H7 (cell line): ENCODE measurements at places on chromosomes 3 and 15.

GRCh38 chr15:87193481-87193880, 1063.1 kb downstream of the NTRK3 start:
- DNase-seq: no peak

DNA sequence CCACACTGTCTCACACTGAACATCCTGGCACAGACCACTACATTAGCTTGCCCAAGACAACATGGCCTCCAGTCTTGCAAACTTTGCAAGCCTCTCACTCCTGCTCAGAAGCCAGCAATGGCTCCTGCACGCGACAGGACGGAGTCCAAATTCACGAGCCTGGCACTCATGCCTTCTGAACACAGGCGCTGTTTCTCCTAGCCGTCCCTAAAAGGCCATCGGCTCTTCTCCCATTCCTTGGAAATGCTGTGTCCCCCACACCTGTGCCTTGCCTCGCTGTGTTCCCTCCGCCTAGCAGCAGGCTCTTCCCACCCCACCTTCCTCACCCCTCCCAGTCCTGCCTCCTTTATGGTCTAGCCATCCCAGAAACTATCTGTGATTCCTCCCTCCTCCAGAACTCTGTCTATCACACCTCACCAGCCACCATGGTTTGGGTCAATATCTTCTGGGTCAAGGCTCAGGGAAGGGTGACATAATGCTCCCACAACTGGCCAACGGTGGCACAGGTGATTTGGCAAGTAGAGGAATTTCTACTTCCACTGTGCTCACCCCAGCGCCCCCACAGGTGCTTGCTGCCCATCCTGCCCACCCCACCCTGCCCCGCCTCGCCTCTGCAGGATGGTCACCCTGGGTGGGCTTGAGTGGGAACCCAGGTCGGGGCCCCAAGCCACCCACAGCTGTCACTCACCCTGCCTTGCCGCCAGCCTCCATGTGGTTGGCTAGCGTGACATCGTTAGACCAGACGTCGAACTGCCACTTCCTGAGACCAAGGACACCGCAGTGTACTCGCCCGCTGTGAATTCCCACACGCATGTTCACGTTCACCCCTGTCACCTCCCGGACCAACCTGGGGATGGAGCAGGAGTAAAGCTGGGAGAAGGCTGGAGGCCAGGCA, 120.7 kb downstream of the ADCY5 start:
- no peak for DNase-seq

DNA sequence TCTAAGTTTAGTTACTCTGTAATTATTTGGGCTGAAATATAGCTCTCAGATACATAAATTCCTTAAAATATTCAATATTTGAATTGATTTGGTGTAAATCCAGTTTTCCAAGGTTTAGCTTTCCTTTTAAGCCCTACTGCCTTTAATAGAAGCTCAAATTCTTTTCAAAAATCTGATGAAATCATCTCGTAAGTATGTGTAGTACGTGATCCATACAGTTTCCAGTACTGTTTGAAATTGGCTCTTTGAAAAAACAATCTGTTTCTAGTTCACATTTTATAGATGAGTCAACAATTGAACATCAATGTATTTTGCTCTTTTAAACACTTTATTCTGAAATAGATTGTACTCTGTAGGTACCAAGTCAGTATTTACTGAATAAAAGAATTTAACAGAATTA, 84.2 kb downstream of the LRRC49 start:
- DNase-seq: no peak

DNA sequence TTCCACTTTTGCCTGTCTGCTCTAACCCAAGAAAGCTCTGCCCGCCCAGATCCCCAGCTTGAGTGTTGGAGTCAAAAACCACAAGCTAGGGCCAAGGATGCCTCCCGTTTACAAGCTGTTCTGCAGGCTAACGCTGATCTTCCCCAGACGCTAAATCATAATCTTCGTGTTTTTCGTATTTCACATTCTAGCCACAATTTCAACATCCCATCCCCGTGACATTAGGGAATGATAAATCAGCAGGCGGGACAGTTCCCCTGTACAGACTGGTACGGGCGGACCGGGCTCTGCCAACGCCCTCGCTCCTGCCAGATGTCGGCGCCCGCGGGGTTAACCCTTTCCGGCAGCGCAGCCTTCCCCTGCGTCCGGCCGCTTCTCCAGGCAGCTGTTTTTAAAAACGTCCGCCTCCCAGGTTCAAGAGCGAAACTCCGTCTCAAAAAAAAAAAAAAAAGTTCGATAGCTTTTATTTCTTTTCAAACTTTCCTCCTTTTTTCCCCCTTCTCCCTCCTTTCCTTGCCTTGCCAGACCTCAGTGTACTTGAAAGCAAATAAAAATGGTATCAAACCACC, 81.0 kb upstream of the BNC1 start:
- DNase-seq: peak; percentile 73

- DNase-seq: no peak
Observed at GRCh38 chr3:177069514-177070329, 127.6 kb downstream of the TBL1XR1 start.

GRCh38 chr3:126446301-126446700, 29.4 kb downstream of the ZXDC start:
- DNase-seq: peak; percentile 85

GRCh38 chr3:179373938-179374337, 26.4 kb downstream of the MFN1 start:
- no peak for DNase-seq

DNA sequence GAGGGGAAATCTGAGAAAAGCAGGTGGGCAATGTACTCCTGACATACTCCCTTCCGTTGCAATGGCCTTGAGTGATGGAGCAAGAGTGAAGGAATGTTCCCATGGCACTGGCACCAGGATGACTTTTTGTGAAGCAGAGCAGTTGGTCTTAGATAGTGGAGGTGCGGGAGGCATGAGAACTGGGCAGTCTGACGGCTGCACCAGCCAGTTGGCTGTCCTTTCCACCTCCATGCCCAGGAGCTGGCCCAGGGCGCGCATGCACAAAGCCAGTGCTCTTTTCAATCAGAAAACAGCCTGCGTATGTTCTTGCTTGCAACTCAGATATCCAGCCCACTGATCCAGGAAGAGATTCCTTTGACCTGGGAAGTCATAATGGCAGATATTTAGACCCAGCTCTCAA, 136.8 kb downstream of the PGPEP1L start:
- DNase-seq: no peak

DNA sequence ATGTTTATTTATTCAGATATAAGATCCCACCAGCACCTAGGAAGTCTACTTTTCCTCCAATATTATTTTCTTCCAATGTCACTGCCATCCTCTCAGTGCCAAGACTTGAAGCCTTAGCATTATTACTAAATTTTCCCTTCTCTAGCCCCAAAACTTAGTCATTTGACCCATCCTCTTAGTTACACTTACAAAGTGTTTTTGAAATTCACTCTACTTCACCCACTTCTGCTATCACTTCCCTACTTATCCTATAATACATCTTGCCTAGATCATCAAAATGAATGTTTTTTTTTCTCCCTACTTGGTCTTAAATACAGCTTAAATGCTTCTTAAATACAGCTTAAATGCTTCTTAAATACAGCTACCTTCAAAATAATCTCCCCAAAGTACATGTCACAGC, 376.6 kb downstream of the RSL24D1 start:
- DNase-seq: no peak

- no peak for DNase-seq
Observed at GRCh38 chr3:43095370-43095769, 10.5 kb downstream of the POMGNT2 start.

DNA sequence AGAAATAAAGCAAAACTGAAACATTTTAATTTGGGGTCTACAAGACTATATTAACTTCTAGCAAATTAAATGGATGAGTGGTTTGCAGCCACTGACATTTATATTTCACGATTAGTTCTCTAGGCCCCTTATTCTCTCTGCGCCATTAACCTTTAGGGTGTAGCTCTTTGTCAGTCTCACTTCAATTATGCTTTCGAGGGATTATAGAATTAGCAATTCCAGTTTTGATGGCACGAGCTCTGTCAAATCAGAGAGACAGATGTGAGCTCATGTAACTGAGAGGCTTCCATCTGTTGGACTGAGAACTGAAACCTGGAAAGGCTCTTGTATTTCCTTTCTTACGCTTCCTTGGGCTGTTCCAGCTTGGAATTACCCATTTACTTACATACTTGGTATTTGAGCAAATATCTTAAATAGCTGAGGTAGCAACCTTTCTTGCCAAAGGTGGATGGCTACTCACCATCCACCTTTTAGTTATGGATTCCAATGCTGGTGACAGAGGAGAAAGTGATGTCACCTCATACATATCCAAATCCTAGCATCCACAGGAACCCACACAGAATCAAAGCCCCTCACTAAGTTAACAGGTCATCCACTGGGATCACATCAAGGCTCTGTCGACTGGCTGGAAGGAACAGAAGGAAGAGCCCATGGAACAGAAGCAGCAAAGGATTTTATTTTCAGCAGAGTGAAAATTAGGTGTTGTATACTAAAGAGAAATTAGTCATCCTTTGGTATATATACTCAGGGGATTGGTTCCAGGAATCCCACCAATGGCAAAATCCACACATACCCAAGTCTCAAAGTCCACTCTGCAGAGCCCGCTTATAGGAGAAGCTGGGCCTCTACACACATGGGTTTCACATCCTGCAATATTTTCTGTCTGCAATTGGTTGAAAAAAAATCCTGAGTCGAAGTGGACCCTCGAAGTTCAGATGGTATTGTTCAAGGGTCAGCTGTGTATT, 20.8 kb downstream of the VGLL4 start:
- DNase-seq: no peak

- no peak for DNase-seq
Observed at GRCh38 chr3:65786890-65787289, 251.8 kb downstream of the MAGI1 start.

DNA sequence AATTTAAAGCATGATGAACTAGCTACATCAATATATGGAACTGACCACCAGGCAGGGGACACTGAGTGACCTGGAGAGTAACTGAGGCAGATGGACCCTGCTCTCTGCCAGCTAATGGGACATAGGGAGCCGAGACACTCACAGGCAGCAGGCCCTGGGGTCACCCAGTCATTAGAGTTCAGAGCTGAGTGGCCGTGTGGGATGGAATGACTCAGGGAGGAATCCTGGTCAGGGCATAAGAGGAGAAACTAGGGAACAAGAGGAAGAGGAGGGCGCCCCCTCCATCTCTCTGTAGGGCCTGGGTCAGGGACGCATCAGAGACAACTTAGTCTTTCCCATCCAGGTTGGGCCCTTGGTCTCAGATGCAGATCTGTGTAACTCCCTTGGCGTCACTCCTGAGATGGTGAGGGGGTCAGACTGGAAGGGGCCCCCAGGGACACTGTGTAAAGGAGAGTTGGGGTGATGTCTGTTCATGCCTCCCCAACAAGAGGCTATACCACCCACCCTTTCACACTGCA, 39.8 kb downstream of the CCDC12 start:
- no peak for DNase-seq

DNA sequence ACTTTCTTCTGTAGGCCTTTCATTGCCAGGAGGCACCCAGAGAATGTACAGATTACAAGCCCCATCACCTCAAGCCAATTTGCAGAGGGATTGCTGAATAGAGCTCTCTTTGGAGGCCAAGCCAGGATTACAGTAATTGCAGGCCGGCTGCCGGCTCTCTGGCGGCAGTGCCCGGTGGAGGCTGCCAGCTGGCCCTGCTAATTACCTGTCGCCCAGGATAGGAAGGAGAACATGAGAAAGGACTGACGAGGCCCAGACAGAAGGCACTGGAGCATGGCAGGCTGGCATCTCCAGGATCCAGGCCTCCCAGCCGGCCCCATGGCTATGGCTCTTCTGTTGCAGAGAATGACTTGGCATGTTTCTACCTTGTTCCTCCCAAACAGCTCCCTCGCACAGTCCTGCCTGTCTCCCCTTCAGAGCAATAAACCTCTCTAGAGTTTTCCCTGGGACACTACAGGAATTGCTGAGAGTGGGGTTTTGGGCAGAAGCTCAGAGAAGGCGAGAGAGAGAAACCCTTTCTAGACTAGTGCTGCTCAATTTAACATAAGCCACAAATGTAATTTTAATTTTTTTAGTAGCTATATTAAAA, 273.6 kb upstream of the PROK2 start:
- DNase-seq: no peak

DNA sequence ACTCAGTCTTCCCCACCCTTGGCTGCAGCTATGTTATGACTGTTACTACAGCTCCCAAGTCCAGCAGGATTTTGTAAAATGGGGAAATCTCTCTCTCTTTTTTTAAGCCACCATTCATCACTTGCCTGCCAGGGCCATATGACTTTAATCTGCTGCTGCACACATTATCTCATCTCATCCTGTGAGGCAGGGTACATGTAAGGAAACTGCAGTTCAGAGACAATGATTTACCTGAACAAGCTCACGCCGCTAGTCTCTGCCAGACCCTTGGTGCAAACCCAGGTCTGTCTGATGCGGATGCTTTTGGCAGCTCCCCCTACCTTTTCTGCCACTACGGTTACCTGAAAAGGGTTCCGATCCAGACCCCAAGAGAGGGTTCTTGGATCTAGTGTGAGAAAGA, 78.3 kb downstream of the CHRNA7 start:
- DNase-seq: no peak

DNA sequence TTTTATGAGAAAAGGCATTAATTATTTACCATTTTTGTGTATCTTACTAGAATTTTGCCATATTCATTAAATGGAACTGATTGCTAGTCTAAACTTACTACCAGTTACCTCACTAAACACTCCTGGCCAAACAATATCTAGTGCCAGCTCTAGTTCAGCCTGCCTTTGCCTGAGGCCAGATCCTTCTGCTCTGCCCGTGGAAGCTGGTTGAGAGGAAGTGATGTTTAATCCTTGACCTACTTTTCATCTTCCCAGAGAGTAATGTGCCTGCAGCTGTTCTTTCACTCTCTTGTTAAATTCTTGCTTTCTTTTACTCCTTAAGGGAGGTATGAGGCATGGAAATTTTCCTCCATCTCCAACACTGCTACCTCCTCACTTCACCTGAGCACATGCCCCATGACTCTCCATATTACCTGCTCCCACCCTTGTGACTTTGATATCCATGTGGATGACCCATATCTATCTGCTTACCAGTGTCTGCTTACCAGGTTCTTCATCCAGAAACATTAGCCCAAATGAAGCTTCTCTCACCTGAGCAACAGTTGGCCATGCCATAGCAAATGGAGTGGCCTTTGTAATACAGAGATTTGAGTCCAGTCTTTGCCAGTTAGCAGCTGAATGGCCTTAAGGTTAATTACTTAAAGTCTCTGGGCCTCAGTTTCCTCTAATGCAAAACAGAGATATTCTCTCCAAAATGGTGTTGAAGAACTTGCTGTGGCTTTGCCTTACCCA, 53.4 kb downstream of the UBE2E1 start:
- DNase-seq: no peak

DNA sequence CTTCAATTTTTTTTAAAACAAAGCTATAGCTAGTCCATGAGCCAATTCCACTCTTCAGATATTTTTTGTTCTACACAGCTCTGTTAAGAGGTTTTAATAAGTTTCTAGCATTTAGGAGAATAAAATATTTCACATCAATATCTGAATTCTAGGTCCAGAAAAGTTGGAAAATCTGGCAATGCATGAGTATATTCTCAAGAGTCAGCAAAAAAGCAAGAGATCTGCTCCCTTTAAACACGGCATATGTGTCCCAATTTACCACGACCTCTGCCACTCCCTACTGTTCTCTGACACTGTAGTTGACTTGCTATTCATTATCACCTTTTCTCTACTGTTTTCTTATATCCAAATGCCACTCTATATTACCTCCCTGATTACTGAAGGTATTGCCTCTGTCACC, 145.1 kb upstream of the TGFBR2 start:
- no peak for DNase-seq

GRCh38 chr15:65204931-65205660, 6.2 kb downstream of the CILP start:
- no peak for DNase-seq
